Stimulated activated CD8-positive, alpha-beta memory T cell treated with anti-CD3 and anti-CD28 coated beads, Interleukin-7, amount 100 ng/mL, for 1 hour (primary cell): ENCODE measurements at places on chromosomes 4 and X.
A peak's percentile ranks its signal among the peaks of the same experiment; 100 is the strongest.

GRCh38 chrX:6163721-6164120, 64.9 kb downstream of the NLGN4X start:
- no peak for DNase-seq

- DNase-seq: no peak
Measured at GRCh38 chr4:151866592-151866918, 105.7 kb upstream of the GATB start.

GRCh38 chr4:72587334-72587733, 18.3 kb upstream of the ADAMTS3 start:
- no peak for DNase-seq

DNA sequence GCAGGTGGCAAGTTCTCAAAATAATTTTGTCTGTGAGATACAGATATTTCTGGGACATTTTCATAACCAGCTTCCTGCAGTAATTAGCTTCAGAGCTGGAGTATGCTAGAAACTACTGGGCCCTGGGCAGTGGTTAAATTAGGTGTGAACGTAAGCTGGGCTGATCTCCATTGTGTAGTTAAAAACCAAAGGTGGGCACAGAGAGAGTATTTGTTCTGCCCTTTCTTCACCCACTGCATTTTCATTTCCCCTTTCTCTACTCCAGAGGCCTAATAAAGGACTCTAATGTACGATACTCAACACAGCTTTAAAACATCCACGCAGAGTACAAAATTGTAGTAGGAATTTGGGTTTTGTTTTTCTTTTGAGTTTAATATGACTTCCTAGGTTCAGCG, 252.7 kb downstream of the SPRY1 start:
- DNase-seq: no peak

- no peak for DNase-seq
Measured at GRCh38 chr4:63361066-63361465, 1048.2 kb downstream of the TECRL start.

DNA sequence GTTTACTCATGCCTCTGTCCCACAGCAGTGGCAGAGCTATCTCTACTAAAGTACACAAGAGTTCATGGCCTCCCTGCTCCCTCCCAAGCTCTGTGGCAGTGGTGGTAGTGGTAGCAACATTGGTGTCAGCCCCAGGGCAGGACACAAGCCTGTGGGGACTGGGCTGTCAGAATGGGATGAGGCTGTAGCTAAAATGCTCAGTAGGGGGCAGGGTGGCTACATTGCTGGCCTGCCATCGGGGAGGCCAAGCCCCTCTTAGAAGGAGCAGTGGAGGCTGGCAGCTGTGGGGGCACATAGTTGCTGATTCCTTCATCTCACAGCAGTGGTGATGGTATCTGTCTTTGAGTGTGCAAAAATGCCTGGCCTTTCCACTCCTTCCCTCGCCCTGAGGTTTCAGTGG, 461.7 kb downstream of the PCDH18 start:
- no peak for DNase-seq

DNA sequence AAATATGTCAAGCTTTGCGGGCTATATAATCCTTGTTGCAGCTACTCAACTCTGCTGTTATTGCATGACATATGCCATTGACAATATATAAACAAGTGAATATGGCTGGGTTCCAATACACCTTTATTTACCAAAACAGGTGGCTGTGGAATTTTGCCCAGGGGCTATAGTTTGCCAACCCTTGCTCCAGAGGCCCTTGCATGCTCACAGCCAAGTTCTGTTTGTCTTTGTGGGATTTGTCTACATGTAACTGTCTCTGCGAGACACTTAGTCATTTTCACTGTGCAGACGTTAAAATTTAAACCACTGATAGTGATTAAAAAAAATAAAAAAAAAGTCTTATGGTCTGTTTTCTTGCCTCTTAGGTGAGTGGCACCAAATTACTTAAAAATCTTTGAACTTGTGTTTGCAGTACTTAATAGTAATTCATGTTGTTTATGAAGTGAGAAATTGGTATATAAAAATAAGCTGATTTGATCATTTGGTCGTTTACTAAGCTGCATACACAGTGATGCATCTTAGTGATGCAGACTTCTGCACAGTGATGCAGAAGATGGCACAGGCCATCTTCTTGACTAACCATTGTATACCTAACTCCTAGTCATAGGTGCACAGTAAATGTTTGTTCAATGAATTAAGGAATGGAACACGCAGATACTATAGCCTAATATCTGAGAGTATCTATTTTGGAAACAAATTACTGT, 170.9 kb downstream of the FRMPD4 start:
- no peak for DNase-seq

GRCh38 chr4:4524364-4524763, 17.5 kb downstream of the STX18 start:
- no peak for DNase-seq

- no peak for DNase-seq
Measured at GRCh38 chrX:129227366-129227765, 295.9 kb downstream of the SMARCA1 start.

DNA sequence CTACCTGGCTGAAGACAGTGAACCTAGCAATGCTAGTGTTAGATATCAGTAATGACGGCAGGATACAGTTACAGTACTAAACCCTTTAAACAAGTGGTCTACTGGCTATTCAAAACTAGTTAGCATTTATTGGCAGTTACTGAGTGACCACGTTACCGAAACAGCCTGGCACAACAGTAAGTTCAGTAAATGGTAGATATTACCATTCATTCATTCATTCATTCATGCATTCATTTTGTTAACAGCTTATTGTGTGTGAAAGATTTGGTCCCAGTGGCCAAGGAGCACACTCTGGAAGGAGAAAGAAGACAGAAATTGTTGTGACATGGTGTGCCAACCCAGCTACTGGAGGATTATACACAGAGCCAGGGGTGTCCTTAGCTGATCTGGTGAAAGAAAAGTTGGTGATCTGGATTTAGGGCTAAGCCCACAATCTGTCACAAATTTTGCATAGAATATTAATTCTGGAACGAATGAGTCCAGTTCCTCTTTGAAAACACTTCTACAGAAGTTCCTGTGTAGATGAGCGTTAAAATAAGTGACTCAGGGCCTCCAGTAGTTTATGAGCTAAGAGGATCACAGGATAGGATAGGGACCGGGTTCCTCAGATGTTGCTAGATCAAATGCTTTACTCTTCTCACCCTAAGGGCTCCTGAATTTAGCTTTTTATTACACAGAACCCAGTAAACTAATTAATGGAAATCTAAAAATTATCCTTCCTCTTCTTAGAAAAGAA, 179.1 kb downstream of the CBR4 start:
- DNase-seq: no peak

DNA sequence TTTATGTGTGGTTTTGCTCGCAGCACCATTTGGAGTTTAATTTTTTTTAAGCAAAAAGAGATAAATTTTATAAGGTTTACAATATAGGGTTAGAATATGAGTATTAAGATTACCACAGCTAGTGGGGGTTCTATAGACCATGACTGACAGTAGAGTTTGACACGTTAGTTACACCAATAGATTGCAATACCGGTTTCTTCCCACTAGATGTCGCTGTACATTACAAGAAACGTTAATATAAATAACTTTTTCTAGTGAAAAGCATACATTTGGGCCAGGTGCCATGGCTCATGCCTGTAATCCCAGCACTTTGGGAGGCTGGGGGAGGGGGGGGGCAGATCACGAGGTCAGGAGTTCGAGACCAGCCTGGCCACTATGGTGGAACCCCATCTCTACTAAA, 433.6 kb downstream of the MAGEB5 start:
- no peak for DNase-seq

GRCh38 chr4:54228961-54229501, at the start of gene PDGFRA:
TSS of gene PDGFRA (plus strand) at chr4:54229293. CDS start at chr4:54258769, 29,476 bp downstream.
- no peak for DNase-seq

DNA sequence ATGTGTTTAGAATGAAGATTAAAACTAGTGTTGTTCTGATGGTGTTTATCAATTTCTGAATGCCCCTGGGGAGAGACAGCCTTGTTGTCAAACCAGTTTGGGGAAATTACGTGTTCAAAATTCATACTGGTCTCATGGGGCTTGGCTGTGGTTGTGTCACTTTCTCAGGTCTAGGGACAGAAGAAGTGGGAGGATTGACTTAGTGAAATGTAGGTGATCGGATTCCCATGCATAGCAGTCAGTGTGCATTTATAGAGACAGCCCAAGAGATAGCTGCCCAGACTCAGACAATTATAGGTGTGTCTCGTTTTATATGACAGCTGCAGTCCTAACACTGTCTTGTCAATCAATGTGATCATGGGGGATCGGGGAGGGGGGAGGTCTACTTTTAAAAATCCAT, 94.4 kb upstream of the CLCN4 start:
- DNase-seq: no peak

- DNase-seq: no peak
Measured at GRCh38 chr4:181982437-181982836, 260.8 kb upstream of the TENM3 start.

- DNase-seq: no peak
Measured at GRCh38 chr4:2931512-2932301, 31.5 kb downstream of the NOP14 start.

DNA sequence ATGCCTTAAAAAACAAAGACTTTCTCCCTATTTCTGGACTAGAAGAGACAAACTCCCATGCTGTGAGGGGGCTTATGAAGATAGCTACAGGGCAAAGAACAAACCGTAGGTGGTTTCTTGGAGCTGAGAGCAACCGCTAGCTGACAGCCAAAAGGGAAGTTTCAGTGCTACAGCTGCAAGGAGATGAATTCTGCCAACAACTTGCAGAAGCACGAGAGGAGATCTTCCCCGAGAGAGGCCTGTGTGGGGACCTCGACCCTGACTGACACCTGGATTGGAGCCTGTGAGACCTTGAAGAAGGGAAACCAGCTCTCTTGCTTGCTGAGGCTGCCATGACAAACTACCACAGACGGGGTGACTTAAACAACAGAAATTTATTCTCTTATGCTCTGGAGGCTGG, 183.8 kb upstream of the VCX3A start:
- no peak for DNase-seq

DNA sequence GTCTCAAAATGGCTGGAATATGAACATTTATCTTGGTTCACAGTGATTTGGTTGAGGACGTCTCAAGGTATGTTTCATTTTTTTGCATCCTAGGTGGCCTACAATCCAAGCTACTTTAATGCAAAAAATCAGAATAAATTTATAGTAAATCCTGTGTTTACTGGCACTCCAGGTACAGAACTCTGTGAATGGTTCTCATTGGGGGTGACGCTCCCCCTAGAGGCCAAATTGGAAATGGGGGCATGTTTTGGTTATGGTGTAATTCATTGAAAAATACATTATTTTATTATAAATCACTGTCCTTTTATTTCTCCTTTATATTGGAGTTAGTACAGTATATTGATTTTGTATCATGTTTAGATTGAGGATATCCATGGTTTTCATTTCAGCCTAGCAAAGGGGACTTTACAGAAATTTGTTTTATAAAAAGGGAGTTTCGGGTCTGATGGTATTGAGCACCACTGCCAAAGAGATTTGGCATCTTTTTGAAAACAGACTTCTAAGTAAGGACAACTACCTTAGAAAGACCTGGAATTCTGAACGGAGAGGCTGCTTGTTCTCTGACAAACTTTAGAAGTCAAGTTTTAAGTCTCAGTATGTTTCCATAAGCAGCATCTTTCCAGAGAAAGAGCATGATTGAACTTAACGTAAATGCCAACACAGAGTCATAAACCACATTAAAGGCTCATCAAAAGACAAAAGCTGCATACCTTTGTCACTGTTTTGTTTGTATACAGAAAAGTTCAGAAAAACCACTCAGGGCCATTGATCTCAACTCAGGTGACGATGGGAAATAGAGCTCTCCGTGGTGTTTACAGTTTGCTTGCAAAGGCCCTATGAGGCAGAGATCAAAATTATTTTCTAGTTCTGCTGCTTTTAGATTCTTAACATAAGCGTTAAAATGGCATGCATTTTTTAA, 19.4 kb downstream of the MTM1 start:
- peak; percentile 20 for DNase-seq

GRCh38 chr4:143587703-143588102, 74.2 kb downstream of the SMARCA5 start:
- no peak for DNase-seq

DNA sequence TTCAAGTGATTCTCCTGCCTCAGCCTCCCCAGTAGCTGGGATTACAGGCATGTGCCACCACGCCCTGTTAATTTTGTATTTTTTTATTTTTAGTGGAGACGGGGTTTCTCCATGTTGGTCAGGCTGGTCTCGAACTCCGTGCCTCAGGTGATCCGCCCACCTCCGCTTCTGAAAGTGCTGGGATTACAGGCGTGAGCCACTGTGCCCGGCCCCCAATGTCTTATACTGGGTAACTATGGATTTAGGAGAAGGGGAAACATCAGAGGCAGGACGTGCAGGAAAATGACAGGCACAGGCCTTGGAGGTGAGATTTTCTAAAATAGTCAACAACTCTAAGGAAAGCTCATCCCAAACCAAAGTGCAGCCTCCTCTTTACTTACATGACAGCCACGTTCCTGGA, 11.1 kb upstream of the TSPYL2 start:
- no peak for DNase-seq

GRCh38 chrX:43882294-43882681, at the start of gene MAOB:
TSS of gene MAOB (minus strand) at chrX:43882450. CDS start at chrX:43882299, 151 bp downstream.
- no peak for DNase-seq

- no peak for DNase-seq
Measured at GRCh38 chr4:629636-629914, 4.2 kb downstream of the PDE6B start.

- no peak for DNase-seq
Measured at GRCh38 chr4:127788517-127788916, 6.4 kb downstream of the HSPA4L start.

GRCh38 chr4:17997129-17997528, 24.4 kb downstream of the LCORL start:
- DNase-seq: no peak

- DNase-seq: no peak
Measured at GRCh38 chr4:108902769-108903168, 139.9 kb upstream of the ETNPPL start.

- DNase-seq: no peak
Measured at GRCh38 chr4:45280121-45280520, 553.8 kb upstream of the GNPDA2 start.

DNA sequence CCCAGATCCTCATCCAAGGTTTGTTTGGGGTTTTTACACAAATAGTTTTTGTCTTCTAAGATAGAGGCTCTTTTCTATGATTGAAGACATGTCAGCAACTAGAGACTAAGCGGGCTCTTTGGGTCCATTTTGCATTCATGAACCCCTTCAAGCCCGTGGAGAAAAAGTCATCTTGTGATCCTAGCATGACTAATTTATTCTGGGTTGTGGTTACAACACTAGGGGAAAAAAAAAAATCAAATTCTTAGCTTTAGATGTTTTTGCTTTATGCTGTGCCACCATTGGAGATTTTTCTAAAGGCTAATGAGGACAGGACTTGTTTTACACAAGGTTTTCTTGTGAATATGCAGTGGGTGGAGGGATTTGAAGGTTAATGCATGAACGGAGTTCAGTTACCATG, 440.0 kb downstream of the PCDH7 start:
- DNase-seq: no peak
